Activated CD4-positive, alpha-beta T cell treated with anti-CD3 and anti-CD28 coated beads, Interleukin-10, Interleukin-2, amounts not matched to agents 100 ng/mL and 50 ng/mL, durations not matched to agents 16 hours and 8 hours (primary cell): ENCODE measurements at places on chromosomes 2 and 18.

DNA sequence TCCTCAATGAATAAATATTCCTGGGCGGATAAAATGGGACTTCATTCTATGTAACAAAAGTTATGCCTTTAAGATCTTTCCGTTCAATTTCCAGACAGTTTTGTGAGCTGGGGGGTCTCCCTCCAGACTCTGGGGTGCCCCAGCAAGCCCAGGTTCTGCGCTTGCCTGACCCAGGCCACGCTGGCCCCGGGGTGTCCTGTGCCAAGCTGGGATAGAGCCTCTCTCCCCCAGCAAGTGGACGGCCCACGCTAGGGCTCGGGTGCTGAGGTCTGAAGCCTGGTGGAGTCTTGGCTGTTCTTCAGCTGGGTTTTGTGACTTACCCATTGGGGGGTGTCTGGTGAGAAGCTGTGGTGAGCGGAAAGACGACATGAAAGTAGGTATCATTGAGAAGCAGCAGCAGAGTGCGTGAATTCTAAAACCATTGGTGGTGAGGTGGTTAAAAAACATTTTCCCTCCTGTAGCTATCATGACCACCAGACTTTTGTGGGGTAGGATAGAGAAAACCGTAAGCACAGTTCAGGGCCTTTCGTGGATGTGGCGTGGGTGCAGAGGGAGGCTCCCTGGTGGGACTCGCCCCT lies 346.8 kb downstream of the ANAPC1 start:
- DNase-seq, result no peak

GRCh38 chr2:38147333-38148121 lies 71.6 kb upstream of the CYP1B1 start:
- DNase-seq, result no peak

DNA sequence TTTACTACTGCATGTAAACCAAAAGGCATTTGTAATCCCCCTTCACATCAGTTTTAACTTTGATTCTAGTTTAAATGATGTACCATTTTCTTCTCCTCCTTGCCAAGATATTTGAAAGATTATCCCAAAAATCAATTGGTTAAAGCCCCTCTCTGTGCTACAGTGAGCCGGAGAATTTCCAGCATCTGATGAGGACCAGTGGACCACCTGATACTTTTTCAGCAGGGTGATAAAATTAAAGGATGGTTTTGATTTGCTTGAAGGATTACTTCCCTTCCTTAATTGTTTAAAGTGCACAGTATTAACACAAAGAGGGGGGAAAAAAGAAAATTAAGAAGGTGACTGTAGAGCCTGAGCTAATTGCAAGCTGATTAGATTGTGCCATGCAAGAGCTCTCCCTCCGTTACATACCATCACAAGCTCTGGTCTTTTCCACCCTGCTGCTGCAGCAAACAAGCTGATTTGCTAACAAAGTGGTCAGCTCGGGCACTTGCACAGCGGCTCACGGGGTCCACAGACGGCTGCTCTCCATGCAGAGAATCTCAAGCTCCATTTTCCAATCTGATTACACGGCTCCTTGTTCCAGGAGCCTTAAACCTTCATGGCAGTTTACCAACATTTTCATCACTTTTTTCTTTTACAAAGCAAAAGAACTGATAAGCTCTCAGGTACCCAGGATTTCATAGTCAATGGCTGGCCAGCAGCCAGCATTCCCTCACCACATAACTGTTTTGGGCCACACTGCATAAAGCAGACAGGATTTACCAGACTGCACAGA lies 22.1 kb downstream of the FIGN start:
- DNase-seq, result no peak

DNA sequence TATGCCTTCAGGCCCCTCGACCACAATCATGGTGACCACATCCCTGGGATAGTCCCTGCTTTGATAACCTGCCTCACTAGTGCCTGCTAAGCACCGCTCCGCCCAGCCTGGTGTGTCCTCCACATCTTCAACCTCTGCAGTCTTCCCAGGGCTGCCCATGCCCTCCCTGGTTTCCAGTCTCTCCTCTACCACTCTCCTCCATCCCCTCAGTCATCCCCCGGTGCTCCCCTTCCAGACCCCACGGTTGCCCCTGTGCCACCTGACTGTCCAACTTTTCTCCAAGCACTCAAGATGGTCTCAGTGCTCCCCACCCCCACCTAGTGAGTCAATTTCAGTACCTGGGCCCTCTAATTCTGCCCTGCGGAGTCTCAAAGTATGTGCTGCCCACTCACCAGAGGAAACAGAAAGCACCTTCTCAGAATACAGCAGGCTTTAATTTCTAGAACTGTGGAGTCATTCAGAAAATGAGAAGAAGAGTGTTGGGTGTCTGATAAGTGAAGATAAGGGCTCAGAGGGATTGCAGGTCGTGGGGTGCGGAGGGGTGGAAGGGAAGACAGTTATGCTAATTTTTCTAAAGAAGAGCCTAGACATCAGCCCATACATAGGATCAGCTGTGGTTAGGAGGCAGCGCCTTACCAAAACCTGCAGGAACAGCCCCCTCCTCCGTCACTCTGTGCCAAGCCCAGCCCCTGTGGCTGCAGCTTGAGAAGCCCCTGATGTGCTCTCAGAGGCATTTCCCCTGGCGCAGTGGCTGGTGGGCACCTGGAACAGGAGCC lies 53.6 kb upstream of the CAB39 start:
- peak; percentile 96 for DNase-seq

DNA sequence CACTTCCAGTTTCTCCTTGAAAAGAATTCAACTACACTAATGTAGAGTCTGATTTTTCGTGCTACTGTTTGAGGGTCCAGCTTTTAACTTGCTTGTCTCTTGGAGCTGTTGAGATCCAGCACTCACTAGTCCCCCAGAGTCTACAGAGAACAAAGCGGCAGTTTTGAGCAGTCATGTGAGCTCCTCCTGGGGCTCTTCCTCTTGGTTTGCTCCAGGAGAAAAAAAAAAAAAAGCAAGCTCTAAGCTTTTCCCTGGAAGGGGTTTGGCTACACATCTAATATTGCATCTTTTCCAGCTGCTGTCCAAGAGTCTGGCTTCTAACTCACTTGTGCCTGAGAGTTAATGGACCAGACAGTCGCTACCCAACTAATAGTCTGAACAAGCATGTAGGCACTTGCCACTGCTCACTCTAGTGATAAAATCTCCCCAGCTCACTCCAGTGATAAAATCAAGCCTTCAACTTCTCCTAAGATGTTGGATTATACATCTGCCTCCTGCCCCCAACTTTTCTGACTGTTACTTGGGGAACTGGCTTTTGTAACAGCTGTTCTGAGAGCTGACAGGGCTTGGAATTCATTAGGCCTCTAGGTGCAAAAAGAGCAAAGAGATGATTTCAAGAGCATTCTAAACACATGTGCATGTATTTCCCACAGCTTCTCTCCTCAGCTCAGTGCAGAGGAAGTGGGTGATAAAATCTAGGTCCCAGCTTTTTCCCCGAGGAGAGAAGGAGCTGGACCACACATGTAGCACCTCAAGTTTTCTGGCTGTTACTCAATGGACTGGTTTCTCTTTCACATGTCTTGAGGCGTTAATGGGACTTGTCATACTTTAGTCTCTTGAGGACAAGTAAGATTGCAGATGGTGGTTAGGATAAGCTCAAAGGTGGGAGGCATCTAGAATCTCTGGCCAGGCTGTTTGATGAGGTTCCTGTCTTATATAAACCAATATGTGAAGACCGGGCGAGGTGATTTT lies 750.5 kb downstream of the LRP1B start:
- no peak for DNase-seq

GRCh38 chr2:120499784-120500495 lies 154.0 kb downstream of the INHBB start:
- no peak for DNase-seq

DNA sequence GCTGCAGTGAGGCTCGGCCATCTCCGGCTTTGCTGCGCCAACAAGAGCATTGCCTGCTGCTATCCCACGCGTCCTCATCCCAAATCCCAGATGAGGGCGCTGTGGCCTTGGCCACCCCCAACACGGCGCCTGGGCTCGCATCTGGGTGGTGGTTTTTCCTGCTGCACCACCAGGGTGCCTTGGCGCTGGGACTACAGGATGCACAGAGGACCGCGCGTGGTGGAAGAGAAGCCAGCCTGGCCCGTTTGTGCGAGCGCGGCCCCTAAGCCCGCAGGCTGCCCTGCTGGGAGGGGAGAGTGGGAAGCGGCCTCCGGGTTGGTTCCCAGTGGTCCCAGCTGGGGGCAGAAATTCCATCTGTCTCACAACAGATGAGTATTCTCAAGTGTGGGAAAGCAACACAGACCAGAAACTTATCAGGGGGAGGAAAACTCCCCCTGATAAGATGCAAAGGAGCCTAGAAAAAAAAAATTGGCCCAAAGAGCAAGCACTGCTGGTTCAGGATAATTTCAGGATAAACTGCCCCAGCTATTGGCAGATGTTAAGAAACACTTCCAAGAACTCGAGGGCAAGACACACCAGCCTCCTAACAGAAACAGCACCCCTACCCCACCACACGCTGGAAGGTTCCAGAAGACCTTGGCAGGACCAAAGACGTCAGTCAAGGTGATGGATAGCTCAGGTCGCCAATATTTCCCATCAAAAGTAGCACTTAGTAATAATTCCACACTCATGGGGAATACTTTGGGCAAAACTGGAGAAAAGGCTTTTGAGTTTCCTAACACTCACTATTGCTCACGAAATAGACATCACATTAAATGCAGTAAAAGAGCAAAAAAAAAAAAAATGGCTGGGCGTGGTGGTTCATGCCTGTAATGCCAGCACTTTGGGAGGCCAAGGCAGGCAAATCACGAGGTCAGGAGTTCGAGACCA lies 152.1 kb downstream of the PXDN start:
- no peak for DNase-seq
